ENCODE measurements at places on chromosomes 7 and 10. TPM values are rescaled to one million over a fixed set of nuclear protein-coding genes. Genes with fewer than 3 reads are reported as not detected.

Gene ZNF3
- 38.4 TPM for total RNA-seq

Gene STEAP2
- 35.3 TPM for total RNA-seq

Gene EBLN1
- not detected for total RNA-seq

DNA sequence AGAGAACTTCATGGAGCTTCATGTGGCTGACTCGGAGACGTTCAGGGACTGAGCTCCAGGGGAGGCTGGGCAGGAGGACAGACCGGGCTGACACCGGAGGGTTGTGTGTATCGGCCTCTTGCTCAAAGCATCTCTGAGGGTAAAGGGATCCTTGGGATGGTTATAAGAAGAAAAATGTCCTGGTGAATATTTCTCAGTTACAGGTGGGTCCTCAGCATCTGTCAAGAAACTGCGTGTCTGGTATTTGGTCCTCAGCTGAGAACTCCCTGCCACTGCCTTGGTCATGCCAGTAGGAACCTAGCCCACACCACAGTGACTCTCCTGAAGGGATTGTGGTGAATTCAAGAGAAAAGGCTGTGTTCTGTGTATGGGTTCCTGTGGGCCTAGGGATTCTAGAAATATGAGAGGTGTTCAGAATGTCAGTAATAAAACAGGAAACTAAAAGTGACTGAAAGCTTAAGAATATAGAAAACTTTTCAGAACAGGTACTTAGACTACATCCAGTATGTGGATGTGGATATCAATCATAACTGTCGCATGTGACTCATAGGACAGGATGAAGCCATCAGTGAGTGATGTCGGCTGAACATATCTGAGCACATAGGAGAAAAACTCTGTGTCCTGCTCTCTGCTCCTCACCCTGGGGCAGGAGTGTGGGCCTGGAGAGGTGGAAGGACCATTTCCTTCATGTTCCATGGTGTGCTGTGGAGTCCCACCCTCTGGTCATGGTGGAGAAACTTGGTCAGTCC lies 28.4 kb downstream of the MBL2 start:
- DNase-seq: no peak

- no peak for DNase-seq
Observed at GRCh38 chr7:134058980-134059379, 68.2 kb upstream of the LRGUK start.

DNA sequence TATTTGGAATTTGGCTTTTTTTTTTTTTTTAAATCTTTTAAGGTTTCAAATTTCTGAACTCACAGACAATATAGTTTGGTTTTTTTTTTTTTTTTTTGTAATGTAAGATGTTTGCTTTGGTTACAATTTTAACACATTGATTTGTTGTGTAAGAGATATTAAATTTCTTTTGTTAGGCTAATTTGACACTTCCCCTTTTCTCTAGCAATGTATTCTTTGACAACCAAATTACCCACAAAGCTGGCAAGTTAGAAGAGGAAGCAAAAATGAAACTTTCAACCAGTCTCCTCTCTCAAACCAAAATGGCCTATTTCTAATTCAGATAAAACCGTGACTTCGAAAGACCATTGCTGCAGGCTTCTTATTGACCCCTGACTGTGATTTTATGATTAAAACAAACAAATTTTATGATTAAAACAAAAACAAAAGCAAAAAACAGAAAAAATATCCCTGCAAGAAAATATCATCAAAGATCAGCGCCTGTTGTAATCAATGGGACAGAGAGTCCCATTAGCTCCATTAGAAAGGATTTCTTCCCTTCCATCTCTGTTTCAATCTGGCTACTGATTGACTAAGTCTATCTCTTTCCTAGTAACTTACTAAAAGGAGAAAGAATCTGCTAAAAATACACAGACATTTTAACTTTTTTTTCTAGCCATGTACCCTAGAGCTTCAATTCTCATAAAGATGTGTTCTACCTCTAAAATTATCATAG lies 489.2 kb downstream of the MDFIC start:
- no peak for DNase-seq

DNA sequence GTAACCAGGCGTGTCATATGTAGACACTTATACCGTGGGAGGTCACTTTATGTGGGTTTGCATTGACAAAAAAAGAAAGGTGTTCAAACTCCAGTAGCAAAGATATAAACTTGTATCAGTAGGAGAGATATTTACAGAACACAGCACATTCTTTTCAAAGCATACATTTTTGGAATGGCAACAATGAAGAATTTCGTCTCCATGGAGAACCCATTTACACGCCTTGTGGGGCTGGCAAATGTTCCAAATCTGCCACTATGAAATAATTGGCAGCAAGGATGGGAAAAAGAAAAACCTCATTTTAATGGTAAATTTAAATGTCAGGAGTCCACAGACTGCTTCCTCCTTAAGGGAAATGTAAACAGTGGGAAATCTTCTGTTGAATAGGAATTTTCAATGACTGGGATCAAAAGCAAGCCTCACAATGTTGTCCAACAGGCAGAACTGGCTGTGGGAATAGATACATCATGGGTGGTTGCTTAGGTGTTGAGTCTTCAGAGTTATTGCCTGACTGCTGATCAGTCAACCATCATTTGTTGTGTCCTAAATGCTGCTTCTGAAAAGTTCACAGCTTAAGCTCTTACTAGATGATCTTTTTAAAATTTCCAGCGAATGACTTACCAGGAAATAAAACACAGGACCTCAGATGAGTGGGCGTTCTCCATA lies 256.6 kb upstream of the SEMA3C start:
- no peak for DNase-seq
